ENCODE measurements at places on chromosomes 3 and 15.

- DNase-seq, result no peak
Observed at GRCh38 chr3:147518465-147518864, 109.3 kb downstream of the ZIC1 start.

DNA sequence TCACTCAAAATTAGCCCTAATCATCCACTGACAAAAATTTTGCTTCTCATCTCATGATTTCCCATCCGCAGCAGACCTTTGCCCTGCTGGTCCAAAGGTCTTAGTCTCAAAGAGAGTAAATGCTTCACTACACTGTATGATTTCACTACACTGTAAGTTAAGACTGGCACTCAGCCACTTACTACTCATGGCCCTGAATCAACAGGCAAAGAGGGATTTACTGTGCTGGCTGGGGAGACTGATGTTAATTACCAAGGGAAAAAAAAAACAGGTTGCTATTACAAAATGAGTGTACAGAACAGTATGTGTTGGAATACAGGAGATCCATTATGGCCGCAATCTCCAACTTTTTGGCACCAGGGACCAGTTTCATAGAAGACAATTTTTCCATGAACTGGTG, 214.8 kb downstream of the ZMAT3 start:
- no peak for DNase-seq

DNA sequence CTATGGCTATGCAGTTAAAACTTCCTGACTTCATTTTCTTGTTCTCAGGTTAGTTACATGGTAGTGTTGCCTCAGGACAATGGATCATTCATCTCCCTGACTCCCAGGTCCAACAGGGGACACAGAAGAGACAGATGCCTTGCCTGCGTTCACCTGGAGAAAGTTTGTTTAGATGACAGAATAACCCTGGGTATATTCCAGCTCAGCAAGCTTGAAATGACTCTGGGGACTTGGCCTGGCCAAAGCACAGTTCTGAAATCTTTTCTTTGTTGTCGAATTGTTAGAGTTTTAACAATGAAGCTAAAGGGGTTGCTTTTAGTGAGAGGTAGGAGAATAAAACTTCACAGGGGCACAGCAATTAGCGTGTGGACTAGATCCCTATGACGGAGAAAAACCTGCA, 206.1 kb downstream of the PDZRN3 start:
- DNase-seq, result no peak

DNA sequence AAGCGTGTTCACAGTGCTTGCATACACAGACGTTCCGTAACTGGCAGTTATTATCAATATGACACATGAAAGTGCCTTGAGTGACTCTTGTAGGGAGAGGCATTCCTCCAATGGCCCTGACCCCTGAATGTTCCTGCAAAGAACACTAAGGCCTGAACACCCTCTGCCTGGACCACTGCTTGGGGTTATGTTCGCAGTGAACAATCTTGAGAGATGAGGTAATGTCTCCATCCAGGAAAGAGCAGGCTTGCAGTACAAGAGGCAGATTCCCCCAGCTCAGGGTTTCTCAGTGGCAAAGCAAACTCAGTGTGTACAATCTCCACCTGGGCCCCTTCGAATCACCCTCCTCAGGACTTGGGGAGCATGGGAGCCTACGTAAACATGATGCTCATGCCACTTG, 324.6 kb downstream of the MAGI1 start:
- no peak for DNase-seq

DNA sequence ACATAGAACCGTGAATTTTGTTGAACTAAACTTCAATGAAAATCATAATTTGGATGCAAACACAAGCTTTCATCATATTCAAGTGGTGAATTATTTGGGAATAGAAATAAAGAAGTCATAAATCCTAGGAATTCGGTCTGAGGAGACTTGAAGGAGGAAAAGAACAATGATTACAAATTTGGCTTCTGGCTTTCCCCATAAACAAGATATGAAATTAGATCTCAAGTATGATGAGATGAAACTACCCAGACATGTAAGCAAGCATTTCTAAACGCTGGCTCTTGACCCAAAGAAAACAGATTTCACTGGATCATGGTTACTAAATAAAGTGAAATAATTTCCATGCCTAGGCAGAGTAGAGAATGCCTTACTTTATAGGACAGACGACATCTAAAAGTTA, 146.9 kb upstream of the LRTM1 start:
- DNase-seq, result no peak

GRCh38 chr15:65695081-65695480, 73.3 kb downstream of the SLC24A1 start:
- no peak for DNase-seq

DNA sequence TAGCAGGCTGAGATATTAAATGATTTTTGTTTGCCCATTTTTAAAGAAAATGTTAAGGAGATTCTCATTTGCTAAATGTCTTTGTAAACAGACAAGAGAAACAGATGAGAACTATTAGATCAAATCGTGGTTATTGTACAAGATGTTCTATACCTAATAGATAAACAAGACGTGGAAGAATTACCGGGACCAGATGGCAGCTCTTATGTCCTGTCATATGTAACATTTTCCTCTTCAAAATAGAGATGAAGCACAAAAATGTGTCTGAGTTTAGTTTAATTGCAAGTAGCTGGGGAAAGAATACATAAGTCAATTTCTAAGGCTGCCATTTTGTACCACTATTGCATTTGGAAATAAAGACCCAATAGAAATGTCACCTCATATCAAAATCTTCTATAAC, 553.7 kb downstream of the TUSC7 start:
- DNase-seq, result no peak

- DNase-seq, result no peak
Observed at GRCh38 chr3:133996251-133996661, 33.5 kb downstream of the SLCO2A1 start.

GRCh38 chr3:171165983-171166382, 139.5 kb upstream of the SLC2A2 start:
- no peak for DNase-seq

DNA sequence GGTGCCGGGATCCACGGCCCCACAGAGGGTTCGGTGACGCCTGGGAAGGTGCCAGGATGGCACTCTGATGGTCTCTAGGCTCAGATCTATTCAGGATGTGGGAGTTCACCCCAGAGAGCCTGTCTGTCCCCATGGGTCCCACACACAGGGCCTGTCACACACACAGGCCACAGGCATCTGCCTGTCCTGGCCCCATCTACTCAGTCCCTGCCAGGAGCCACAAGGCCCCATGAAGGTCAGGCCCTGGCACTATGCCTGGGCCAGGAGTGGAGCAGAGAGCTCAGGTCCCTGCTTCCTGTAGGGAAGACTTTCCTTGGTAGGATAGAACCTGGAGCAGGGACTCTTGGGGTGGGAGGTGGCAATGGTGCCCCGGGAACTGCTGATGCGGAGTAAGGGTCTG, 49.0 kb upstream of the FURIN start:
- DNase-seq, result no peak

- DNase-seq, result no peak
Observed at GRCh38 chr3:136239094-136239493, 11.0 kb upstream of the PCCB start.

- DNase-seq, result no peak
Observed at GRCh38 chr3:156859578-156859977, 33.4 kb downstream of the LEKR1 start.
